Psoas muscle (tissue), 8 donors: ENCODE measurements at places on chromosomes 3 and 15. TPM values are rescaled to one million over a fixed set of nuclear protein-coding genes. Genes with fewer than 3 reads are reported as not detected.

Gene CCDC191
- total RNA-seq, result 0.61 TPM

GRCh38 chr3:55868347-55868746 lies 381.2 kb upstream of the WNT5A start:
- H3K36me3 ChIP-seq, result no peaks in the 10 kb centered on the region
- no peak overlapping the region for H3K4me3 ChIP-seq
- DNase-seq, result no peak
- no peaks in the 10 kb centered on the region for H3K27me3 ChIP-seq

DNA sequence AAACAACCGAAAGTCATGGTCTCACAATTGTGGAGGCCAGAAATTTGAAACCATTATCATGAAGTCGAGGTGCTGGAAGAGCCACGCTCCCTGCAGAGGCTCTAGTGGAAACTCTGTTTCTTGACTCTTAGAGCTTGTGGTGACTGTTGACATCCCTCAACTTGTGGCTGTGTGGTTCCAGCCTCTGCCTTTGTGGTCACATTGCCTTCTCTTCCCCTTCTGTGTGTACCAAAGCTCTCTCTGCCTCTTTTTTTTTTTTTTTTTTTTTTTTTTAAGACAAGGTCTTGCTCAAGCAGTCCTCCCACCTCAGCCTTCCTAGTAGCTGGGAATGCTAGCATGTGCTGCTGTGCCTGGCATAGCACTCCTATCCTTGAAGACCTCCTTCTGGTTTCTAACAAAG lies 48.7 kb upstream of the CRTC3 start:
- H3K27ac ChIP-seq, result no peak overlapping the region
- no peak for DNase-seq
- no peaks in the 10 kb centered on the region for H3K27me3 ChIP-seq
- peaks cover 99% of the 10 kb centered on the region for H3K36me3 ChIP-seq
- H3K4me3 ChIP-seq, result no peak overlapping the region

Gene SMAD6
- total RNA-seq, result 4.4 TPM

Gene PSTPIP1
- total RNA-seq, result 1.8 TPM

Gene SCN11A
- 0.05 TPM for total RNA-seq

GRCh38 chr3:148128136-148128535 lies 569.6 kb upstream of the AGTR1 start:
- H3K4me3 ChIP-seq, result no peak overlapping the region
- DNase-seq, result no peak
- no peaks in the 10 kb centered on the region for H3K27me3 ChIP-seq
- no peaks in the 10 kb centered on the region for H3K36me3 ChIP-seq

DNA sequence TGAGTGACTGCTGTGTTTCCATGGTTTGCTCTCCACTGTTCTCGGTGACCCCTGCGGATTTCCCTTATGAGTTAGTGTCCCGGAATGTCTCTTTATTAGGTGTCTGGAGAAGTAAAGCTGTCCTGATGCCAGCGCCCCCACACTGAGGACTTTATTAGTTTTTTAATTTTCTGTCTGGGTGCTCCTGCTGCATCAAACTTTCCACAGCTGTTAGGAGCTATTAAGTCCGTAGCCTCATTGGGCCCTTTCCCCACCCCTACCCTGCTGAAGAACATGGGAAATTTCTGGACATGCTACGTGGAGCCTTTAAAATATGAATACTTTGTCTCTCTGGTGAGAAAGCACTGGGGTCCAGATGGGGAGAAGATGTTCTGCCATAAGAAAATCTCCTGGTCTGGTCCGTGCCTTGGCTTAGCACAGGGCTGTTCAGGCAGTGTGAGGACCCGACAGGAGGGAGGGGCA lies 161.7 kb upstream of the HES1 start:
- no peak for DNase-seq
- no peak overlapping the region for H3K27ac ChIP-seq
- H3K36me3 ChIP-seq, result no peaks in the 10 kb centered on the region
- H3K4me3 ChIP-seq, result no peak overlapping the region
- no peaks in the 10 kb centered on the region for H3K27me3 ChIP-seq

DNA sequence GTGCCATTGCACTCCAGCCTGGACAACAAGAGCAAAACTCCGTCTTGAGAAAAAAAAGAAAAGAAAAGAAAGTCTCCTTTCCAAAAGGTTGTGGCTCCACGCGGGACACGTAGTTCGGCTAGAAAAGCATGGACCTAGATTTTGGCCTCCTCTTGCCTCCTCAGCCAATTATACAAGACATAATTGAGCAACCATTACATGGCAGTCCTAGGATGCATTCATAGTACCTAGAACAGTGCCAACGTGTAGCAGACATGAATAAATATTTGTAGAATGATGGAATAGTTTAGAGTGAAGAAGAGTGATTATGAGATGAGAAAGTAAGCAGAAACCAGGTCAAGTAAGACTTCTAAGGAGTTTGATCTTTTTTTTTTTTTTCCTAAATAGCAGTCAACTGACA lies 112.5 kb downstream of the ZNF609 start:
- H3K4me1 ChIP-seq, result no peaks in the 10 kb centered on the region
- no peaks in the 10 kb centered on the region for H3K36me3 ChIP-seq
- H3K27me3 ChIP-seq, result no peaks in the 10 kb centered on the region
- H3K4me3 ChIP-seq, result no peak overlapping the region
- DNase-seq, result no peak

- H3K4me1 ChIP-seq, result no peaks in the 10 kb centered on the region
- no peak overlapping the region for H3K4me3 ChIP-seq
- no peaks in the 10 kb centered on the region for H3K36me3 ChIP-seq
- peaks cover 5% of the 10 kb centered on the region for H3K27me3 ChIP-seq
- no peak overlapping the region for H3K27ac ChIP-seq
- DNase-seq, result no peak
Measured at GRCh38 chr3:131568460-131568859, 65.7 kb upstream of the MRPL3 start.

- DNase-seq, result no peak
- H3K27ac ChIP-seq, result no peak overlapping the region
- H3K36me3 ChIP-seq, result peaks cover 12% of the 10 kb centered on the region
- no peaks in the 10 kb centered on the region for H3K27me3 ChIP-seq
- no peak overlapping the region for H3K4me3 ChIP-seq
Measured at GRCh38 chr3:191363221-191363620, 32.9 kb upstream of the UTS2B start.

GRCh38 chr3:132407025-132407424 lies 10.3 kb upstream of the DNAJC13 start:
- no peaks in the 10 kb centered on the region for H3K4me1 ChIP-seq
- no peaks in the 10 kb centered on the region for H3K27me3 ChIP-seq
- H3K27ac ChIP-seq, result no peak overlapping the region
- no peak for DNase-seq
- H3K4me3 ChIP-seq, result no peak overlapping the region
